ENCODE measurements at places on chromosomes 16 and 17. TPM values are rescaled to one million over a fixed set of nuclear protein-coding genes. Genes with fewer than 3 reads are reported as not detected.
A peak's percentile ranks its signal among the peaks of the same experiment; 100 is the strongest.

GRCh38 chr17:79612468-79613194 lies 1.8 kb upstream of the RBFOX3 start:
- DNase-seq, result peak; percentile 72

GRCh38 chr16:85114909-85115567 lies 2.8 kb upstream of the CIBAR2 start:
- peak; percentile 84 for DNase-seq

The FAM83G gene
- 10.4 TPM for total RNA-seq

The ZSCAN10 gene
- 0.49 TPM for total RNA-seq

GRCh38 chr16:84810518-84811273 lies 9.1 kb upstream of the CRISPLD2 start:
- no peak for DNase-seq

- DNase-seq, result peak; percentile 80
Observed at GRCh38 chr16:87062569-87063442, 254.4 kb downstream of the C16orf95 start.

GRCh38 chr17:74642995-74643394 lies 19.5 kb upstream of the CD300E start:
- no peak for DNase-seq

The TP53TG3C gene
- total RNA-seq, result not detected

DNA sequence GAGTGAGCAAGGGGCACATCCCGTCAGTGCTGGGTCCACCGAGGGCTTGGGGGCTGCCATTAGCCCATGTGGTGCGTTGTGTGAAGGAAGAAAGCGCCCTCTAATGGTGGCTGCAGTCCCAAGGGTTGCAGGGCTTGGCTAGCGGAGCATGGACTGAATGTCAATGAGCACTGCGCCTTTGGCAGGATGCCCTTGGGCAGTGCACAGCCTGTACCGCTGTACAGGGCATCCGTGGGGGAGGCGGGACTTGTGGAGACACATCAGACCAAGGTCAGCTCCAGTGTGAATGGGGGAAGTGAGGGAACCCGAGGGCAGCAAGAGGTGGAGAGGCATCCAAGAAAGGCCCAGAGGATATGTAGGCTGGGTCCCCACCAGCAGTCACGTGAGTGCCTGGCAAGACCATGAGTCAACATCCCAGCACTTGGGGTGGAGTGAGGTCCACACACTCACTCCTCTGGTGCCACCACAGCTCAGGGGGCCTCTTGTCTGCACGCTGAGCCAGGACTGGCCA lies 75.5 kb upstream of the MED9 start:
- DNase-seq, result peak; percentile 33

GRCh38 chr17:18039535-18040260 lies 490 bp downstream of the GID4 start:
- DNase-seq, result peak; percentile 60

DNA sequence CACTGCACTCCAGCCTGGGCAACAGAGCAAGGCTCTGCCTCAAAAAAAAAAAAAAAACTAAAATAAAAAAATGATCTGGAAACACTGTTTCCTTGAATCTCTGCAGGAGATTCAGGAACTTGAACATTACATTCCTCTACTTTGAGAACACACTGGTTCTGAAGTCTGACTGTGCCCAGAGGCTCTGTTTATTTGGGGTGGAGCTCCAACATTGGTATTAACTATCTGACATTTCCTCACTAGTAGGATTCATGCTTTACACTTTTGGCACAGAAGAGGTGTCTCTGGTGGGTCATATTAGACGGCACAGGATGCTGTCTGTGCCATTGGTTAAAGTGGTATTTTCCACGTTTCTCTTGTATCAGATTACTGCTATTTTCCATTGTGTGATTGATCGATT lies 10.4 kb downstream of the SULT1A2 start:
- no peak for DNase-seq

DNA sequence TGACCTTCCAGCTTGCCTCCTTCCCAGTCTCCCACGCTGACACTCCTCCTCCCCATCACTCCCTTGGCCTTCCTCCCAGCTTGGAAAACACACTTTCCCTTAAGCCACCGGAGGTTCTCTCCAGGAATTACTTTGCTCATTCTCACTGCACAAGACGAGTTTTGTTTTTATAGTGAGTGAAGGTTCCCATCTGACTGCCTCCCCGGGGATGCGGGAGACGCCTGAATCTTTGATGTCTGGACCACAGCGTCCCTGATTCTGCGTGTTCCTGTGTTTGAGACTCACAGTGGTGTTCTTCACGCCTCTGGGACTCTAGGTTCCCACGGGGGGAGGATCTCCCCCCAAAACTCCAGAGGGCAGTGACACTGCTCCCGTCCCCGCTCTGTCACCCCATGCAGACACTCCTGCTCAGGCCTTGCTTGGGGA lies 2.0 kb downstream of the DNAI2 start:
- no peak for DNase-seq

DNA sequence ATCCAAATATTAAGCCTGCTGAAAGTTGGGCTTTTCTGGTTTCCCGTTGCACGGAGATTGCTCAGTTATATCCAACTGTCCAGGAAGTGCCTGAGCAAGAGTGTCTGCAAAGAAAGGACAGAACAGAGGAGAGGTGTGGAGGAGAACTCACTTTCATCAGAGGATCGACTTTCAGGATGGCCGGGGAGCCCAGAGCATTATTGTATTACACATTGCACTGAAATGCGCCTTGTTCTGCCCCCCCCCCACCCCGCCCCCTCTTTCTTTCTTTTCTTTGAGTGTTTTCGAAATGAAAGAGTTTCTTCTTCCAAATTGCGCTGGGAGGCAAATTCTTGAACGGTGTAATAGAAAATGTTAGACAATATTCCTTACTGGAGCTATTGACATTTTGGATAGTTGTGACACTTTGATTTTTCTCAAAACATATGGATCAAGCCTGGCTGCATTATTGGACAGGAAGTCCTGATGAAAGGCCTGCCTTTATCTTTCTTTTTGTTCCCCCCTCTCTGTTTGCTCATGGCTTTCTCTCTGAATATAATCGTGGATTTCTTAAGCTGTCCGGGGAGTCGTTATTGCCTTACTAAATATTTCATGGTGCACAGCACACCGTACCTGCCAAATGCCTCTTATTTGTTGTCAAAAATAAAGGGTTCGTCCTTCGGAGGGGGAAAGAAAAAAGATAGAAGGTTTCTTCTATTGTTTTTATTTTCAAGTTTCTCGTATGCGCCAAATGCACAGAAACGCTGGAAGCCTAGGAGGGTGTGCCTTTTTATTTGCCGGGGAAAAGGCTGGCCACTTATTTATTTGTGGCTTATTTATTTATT lies 110.8 kb downstream of the IRX3 start:
- DNase-seq, result no peak

The DBNDD1 gene
- total RNA-seq, result 0.85 TPM

GRCh38 chr17:62989501-62989900 lies 23.5 kb downstream of the TANC2 start:
- DNase-seq, result no peak

DNA sequence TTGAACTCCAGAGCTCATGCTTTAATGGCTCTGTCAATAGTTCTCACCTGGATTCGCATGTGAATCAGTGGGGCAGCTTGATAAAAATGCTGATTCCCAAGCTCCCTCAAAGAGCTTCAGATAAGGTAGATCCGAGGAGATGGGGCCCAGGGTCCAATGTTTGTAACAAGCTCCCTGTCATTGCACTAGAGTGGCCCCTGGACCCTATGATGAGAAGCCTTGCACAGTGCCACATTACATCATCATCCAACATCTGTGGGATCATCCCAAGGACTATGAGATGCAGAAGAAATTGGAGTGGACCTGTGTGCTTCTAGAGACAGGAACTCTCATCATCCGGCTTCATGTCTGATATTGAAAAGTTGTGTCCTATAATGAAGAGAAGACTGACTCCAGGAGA lies 340.8 kb downstream of the SHISA9 start:
- no peak for DNase-seq

- DNase-seq, result no peak
Observed at GRCh38 chr17:1645207-1646171, at the start of gene SCARF1. Gene SCARF1 (minus strand): TSS chr17:1645732. CDS start chr17:1645697, 35 bp downstream.

The KRT24 gene
- not detected for total RNA-seq

- no peak for DNase-seq
Observed at GRCh38 chr17:59756236-59756818, 48.9 kb downstream of the VMP1 start.

DNA sequence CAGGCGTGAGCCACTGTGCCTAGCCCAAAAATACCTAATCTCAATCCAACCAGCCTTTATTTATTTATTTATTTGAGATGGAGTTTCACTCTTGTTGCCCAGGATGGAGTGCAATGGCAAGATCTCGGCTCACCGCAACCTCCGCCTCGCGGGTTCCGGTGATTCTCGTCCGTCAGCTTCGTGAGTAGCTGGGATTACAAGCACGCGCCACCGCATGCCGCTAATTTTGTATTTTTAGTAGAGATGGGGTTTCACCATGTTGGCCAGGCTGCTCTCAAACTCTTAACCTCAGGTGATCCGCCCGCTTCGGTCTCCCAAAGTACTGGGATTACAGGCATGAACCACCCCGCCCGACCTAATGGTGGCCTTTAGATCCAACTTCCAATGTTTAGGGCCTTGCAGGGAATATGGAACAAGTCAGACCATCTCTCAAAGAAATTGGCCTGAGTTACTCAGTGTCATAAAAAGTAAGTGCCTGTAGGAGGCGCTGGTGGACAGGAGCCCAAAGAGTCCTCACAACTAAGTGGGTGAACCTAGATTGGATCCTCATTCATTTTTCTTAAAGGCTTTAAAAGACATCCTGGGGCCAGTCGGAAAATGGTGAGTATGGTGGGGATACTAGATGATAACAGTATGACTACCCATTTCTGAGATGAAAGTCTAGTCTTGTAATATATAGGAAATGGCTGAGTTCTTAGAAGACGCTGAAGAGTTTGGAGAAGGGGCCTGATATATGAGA lies 4.6 kb downstream of the ZSCAN10 start:
- peak; percentile 62 for DNase-seq

The C16orf74 gene
- total RNA-seq, result 7.5 TPM

The GPATCH8 gene
- 59.1 TPM for total RNA-seq

- DNase-seq, result no peak
Observed at GRCh38 chr17:82791532-82791931, 39.7 kb downstream of the TBCD start.

DNA sequence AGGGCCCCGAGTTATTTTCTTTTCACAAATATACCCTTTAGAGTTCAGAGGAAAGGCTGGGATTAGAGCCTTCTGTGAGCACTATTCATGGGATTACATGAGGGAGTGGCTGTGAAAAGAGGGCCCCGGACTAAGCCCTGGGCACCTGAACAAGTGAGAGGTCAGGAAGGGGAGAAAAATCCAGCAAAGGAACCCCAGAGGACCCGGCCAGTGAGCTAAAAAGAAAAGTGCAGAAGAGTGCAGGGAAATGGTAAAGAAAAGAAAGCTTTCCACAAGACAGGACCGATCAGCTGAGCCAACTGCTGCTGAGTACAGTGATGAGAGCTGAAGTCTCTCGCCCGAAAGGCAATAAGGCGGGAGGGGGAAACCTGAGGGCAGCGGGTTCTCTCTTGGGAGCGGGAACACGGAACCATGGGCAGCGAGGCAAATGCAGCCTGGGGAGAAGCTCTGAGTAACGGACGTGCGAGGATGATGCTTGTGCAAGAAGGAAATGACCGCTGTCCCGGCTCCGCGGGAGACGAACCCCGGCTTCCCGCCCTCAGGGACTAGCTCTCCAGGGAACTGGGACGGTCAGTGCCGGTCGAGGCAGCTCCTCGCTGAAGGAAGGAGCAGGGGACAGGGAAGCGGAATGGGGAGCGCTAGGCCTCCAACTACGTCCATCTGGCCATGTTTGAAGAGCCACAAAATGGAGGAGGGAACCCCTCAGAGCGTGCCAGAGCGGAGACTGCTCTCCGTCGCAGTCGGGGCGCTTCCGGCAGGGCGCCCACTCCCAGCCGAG lies 665 bp upstream of the ALDH3A2 start:
- peak; percentile 42 for DNase-seq

DNA sequence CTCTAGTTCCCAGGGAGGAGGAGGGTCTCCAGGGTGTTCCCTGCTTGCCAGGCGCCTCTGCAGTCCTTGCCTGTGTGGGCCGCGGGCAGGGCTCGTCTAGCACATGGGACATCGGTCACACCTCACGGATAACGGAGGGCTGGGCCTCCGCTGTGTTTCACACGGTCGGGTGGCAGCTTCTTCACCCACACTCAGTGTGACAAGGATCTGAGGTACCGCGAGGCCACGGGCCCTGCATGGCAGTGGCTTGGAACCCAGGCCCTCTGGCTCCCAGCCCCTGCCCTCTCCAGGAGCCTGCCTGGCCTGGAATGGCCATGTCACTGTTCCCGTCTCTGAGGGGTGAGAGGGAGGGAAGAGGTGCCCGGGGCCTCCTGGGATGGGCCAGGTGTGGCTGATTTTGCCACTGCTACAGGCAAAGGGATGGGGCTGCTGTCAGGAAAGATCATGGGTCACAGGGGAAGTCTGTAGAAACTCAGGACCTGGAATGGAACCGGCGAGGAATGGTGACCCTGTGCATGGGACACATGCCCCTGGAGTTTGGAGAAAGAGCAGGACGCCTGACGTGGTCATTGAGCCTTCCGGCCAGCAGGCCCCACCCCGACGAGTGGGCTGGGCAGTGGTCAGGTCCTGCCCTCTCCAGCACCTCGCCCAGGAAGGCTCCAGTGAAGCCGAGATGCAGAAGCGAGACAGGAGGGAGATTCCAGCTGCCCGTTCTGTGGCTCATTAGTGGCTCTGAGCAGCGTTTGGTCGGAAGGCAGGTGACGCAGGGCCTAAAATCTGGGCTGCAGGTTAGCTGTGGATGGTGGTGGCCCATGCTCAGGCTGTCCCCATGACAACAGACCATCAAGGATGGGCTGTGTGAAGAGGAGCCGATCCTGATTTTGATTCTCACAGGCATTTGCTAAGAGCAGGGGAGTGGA lies 76.5 kb upstream of the GSE1 start:
- DNase-seq, result no peak

The KRT17 gene
- 0.70 TPM for total RNA-seq

The ADAD2 gene
- not detected for total RNA-seq

DNA sequence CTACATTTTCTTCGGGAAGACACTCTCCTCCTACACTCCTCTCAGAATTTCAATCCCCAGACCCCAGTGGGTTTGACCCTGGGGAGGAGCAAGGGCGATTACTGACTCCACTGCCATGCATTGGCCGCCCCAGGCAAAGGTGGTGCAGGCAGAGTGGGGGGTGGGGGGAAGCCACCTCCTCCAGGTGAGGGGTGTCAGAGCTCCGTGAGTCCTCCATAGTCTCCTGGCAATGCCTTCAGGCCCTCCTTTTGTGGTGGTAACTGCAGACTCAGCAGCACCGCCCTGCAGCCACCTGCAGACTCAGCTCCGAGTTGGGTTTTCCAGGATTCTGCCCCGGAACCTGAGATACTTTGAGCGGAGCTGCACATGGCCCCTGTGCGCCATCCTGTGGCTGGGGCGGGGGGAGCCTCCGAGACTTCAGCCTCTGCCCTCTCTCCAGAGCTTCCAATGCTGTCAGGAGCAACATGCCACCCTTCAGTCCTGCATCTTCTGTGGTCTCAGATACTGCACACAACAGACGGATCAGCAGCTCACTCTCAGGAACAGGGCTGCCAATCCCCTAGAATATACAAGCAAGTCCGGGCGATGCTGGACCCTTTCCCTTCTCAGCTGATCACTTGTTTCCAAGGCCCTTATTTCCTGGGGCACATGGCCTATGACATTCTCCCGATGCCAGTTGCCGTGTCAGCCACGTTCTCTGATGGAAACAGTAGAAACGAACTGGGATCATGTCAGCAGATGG lies 2.4 kb upstream of the SLC47A2 start:
- no peak for DNase-seq

The TOP3A gene
- total RNA-seq, result 63.0 TPM

The CBFA2T3 gene
- total RNA-seq, result 48.0 TPM
